ENCODE measurements at places on chromosomes 11 and 22. TPM values are rescaled to one million over a fixed set of nuclear protein-coding genes. Genes with fewer than 3 reads are reported as not detected.
A peak's percentile ranks its signal among the peaks of the same experiment; 100 is the strongest.

Gene GUCY1A2
- not detected for total RNA-seq

GRCh38 chr11:15665368-15665871, 550.7 kb downstream of the INSC start:
- H3K4me1 ChIP-seq = peaks cover 35% of the 10 kb centered on the region
- DNase-seq = peak; percentile 44
- H3K4me3 ChIP-seq = no peak overlapping the region

- no peaks in the 10 kb centered on the region for H3K36me3 ChIP-seq
- H3K27ac ChIP-seq = no peak overlapping the region
- H3K4me3 ChIP-seq = no peak overlapping the region
- peak; percentile 31 for DNase-seq
- H3K27me3 ChIP-seq = no peaks in the 10 kb centered on the region
Observed at GRCh38 chr11:1197886-1198560, 24.8 kb upstream of the MUC5B start.

DNA sequence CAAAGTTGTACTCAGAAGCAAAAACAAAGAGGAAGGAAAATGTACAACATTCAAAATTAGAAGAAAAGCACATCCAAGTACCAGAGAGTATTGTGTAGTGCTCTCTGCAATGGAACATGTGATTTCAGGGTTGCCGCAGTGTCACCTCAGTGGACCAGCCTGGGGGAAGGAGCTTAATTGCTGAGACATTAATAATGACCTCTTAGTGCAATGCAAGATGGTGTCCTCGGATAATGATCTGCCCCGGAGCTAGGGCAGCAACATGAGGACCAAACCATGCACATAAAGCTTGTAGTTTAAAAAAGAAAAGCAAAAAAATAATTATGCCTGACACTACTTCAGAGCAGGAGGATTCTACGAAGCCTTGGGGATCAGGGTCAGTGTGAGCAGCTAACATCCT, 11.3 kb upstream of the JHY start:
- H3K27ac ChIP-seq = no peak overlapping the region
- no peaks in the 10 kb centered on the region for H3K27me3 ChIP-seq
- H3K4me1 ChIP-seq = 0 out of 2 replicates have a peak, but pooled peaks cover 7% of the 10 kb centered on the region
- H3K36me3 ChIP-seq = no peaks in the 10 kb centered on the region
- DNase-seq = no peak

DNA sequence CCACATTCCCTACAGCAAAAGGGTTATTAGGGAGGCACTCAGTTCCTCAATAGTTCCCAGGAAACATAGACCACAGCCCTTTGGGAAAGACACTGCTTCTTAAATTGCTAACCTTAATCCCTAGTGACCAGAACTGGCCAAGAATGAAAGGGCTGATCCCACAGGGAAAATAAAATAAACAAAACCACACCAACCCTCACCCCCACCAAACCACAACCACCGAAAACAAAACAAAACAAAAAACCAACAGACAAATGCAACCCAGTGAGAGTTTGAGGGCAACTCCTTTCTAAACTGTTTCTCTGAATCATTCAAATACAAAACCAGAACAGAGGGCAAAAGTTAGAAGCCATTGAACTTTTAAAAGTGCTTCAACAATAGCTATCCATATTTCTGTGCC, 57.2 kb downstream of the NAV2 start:
- H3K27ac ChIP-seq = no peak overlapping the region
- H3K36me3 ChIP-seq = no peaks in the 10 kb centered on the region
- H3K27me3 ChIP-seq = no peaks in the 10 kb centered on the region
- H3K4me3 ChIP-seq = no peak overlapping the region
- no peak for DNase-seq
- H3K4me1 ChIP-seq = peaks cover 14% of the 10 kb centered on the region

DNA sequence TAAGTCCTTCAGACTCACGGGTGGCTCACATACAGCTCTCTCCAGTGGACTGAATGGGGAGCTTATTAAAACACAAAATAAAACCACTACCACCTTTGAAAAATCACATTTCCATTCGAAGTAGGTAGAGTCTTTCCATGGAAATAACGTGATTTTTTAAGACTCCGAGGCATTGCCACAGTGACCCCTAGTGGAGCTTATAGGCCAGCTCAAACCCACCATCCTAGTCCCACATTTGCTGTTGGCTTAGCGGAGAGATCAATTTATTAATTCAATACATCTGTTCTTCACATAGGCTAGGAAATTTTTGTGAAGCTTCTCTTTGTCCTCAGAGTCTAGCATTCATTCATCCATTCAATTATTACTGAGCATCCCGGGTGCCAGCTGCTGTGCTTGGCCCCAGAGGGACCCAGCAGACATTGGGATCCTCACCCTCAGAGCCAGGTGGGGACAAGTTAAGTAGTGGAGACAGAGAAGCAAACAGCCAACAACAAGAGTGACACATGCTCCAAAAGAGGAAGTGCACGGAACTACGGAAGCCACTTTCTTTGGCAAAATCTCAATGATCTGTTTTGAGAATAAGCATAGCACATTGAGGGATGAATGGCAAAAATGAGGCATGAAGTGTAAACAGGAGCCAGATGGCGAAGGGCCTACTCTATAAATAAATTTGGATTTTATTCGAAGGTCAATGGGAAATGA, 10.2 kb upstream of the P4HA3 start:
- no peak overlapping the region for H3K4me3 ChIP-seq
- DNase-seq = peak; percentile 49
- H3K27ac ChIP-seq = no peak overlapping the region

DNA sequence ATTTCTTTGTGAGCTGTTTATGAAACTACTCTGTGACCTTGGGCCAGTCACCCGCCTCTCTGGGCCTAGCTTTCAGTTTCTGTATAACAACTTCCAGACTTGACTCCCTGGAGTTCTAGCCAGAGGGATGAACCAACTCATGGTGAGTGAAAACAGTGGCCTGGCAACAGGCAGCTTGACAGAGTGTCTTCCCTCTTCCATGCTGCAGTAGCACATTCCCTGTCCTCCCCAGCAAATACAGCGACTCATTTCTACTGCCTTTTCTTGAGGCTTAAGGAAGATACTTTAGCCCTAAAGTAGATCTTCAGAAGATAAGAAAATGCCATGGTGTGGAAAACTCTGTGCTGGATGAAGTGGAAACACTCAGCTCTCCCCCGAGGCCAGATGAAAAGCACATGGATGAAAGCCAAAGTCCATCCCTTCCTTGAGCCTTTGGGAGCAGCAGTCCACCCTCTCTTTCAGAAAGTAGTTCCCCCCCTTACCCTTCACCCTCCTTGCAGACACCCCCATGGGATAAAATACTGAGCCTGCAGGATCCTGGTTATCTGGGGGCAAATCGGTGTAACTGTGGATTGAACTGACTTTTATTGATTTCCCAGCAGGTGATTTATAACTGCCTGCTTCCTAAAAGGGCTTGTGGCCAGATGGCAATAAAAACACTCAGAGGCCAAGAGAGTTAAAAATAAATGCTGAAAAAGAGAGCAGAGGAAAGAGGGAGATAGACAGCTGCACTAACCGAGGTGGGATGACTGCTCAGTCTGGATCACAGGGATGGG, 24.1 kb downstream of the IRAG1 start:
- H3K4me1 ChIP-seq = peaks cover 55% of the 10 kb centered on the region
- no peak overlapping the region for H3K4me3 ChIP-seq
- H3K36me3 ChIP-seq = no peaks in the 10 kb centered on the region
- peak; percentile 59 for DNase-seq

DNA sequence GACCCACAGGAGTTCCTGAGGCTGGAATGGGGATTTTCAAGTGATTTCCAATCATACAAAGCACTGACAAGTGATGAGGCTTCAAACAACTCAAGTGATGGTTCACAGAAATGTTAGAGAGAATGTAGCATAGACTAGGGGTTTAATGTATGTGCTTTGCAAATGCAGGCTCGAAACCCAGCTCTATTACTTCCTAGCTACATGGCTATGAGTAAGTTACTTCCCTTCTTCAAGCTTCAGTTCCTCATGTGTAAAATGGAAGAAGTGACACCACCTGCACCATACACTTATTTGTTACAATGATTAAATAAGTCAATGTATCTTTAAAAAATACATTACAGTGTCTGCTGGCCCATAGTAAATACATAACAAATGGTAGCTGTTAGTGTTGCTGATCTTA, 139.8 kb downstream of the CCDC81 start:
- DNase-seq = no peak
- H3K4me1 ChIP-seq = peaks cover 99% of the 10 kb centered on the region
- no peak overlapping the region for H3K27ac ChIP-seq
- H3K4me3 ChIP-seq = no peak overlapping the region
- H3K36me3 ChIP-seq = no peaks in the 10 kb centered on the region

- DNase-seq = no peak
- H3K36me3 ChIP-seq = no peaks in the 10 kb centered on the region
- no peaks in the 10 kb centered on the region for H3K27me3 ChIP-seq
- no peaks in the 10 kb centered on the region for H3K4me1 ChIP-seq
Observed at GRCh38 chr22:43066134-43066533, 23.1 kb downstream of the TTLL1 start.
